Mesendoderm (in vitro differentiated cells): ENCODE measurements at places on chromosomes 5 and 9.

GRCh38 chr9:7150153-7150890 lies 392.5 kb downstream of the KDM4C start:
- no peak for DNase-seq

- peak; percentile 28 for DNase-seq
Measured at GRCh38 chr5:124739634-124740025, 6.8 kb downstream of the ZNF608 start.

- peak; percentile 76 for DNase-seq
Measured at GRCh38 chr9:38026021-38026809, 42.8 kb downstream of the SHB start.

DNA sequence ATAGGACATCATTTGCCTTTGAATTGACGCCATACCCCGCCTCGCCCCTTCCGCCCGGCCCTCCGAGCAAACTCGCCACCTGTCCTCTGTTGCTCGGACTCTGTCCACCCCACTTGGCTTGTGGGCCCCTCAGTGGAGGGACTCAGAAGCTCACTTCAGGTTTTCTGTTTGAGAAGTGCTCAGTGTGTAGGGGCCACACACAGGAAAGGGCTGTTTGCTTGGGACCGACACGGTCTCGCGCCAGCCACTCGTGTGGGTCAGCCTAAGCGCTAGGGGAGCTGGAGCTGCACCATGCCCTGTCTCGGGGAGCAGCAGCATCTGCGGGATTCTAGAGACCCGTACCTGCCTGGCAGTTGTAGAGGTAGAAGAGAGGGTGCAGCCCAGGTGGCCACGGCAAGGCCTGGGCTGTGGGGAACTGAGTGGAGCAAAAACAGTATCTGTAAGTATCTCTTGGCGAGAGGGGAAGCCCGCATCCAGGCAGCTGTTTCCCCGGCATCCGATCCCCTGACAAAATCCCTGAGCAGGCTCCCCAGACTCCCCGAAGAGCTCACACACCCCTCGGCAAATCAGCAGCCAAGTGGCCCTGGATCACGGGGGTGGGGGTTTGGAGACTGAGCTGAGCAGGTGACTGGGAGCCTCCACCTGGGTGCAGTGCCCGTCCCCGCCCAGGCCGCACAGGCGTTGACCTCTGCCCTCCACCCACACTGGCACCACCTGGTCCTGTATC lies 52.2 kb downstream of the COL5A1 start:
- no peak for DNase-seq

- DNase-seq = no peak
Measured at GRCh38 chr5:116436674-116437350, 137.8 kb downstream of the SEMA6A start.

DNA sequence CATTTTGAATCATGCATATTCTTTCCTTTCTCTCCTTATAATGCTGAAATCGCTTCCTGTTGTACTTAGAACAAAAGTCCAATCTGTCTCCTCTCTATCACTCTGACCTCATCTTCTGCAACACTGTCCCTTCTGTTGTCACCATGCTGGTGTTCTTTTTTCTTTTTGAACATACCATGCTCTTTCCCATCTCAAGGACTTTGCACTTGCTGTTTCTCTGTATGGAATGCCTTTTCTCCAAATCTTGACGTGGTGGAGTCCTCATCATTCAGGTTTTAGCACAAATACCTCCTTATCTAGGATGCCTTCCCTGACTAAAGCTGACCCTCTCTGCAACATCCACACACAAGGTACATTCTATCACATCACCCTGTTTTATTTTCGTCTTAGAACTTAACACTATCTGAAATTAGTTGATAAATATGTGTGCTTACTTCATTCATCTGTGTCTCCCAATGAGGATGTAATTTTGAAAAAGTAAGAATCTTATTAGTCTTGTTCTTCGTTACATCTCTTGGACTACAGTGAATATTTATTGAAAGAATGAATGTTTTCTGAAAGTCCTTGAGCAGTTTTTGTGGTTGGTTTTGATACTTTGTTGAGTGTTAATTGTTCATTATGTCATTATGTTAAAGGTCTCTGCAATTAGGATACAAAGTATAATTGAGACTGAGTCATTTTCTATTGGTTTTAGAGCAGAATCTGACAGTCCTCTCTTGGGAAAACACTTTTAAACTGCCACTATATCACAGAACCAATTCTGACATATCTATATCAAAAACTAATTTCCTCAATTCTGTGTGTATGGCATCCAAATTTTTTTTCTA lies 145.3 kb upstream of the RASA1 start:
- no peak for DNase-seq
